ENCODE measurements at places on chromosomes 2 and 18.

DNA sequence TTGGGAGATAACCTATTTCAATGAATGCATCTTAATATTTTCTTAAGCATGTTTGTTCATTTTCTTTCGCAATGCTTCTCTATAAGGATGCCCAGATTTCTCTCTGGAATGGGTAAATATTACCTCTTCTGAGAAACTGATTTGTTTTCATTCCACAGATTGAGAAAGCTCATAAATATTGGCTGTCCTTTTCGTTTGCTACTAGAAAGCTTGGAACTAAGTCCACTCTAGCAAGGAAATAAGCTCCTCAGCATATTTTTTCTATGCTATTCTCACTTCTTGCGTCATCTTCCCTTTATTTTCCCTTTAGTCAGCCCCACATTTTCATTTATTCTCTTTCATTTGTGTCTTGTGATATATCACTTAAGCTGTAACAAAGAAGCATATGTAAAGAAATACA is 76.3 kb downstream of the ANTXR1 start:
- no peak for DNase-seq

DNA sequence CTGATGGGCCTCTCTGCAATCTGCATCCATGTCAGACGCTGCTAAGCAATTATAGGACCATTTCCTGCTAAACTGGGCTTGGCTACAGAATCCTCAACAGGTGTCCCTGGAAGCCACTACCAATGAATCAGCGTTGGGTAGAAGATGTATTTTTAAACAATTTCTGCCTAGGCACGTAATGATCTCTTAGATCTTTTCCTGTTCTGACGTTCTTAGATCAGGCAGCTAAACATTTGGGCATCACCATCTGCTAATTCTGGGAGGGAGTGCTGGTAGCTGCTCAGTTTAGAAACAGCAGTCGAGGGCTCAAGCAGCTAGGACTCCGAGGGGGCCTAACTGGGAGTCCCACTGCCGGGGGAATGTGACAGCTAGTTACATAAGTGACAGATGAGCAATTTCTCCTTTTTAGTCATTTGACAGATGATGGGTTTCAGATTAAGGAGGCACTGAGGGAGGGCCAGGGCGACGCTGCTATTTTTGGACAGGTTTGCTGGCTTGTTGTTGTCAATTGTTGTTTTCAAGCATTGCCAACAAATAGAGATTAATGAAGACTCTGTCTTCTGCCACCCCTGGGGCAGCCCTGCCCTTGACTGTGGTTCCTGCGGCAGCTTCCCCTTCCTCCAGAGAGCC is 92.7 kb downstream of the MRO start:
- DNase-seq: no peak

GRCh38 chr2:133484784-133485183 is 83.5 kb downstream of the NCKAP5 start:
- no peak for DNase-seq

DNA sequence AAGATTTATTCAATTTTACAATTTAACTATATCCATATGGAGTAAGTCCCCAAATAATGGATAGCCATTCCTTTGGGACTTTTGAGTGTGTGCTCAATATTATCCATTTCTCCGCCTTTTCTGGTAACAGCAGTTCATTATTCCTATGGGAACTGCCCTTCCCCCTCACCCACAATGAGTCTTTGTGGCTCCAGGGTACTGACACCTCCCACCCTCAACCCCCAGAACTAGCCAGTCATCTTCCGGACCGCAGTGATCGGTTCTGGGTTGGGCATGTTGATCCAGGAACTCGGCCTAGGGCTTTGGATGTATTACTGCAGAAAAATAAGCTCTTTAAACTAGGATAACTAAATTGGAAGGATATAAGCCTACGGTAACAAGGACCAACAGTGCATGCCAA is 45.4 kb upstream of the CCDC150 start:
- DNase-seq: no peak

DNA sequence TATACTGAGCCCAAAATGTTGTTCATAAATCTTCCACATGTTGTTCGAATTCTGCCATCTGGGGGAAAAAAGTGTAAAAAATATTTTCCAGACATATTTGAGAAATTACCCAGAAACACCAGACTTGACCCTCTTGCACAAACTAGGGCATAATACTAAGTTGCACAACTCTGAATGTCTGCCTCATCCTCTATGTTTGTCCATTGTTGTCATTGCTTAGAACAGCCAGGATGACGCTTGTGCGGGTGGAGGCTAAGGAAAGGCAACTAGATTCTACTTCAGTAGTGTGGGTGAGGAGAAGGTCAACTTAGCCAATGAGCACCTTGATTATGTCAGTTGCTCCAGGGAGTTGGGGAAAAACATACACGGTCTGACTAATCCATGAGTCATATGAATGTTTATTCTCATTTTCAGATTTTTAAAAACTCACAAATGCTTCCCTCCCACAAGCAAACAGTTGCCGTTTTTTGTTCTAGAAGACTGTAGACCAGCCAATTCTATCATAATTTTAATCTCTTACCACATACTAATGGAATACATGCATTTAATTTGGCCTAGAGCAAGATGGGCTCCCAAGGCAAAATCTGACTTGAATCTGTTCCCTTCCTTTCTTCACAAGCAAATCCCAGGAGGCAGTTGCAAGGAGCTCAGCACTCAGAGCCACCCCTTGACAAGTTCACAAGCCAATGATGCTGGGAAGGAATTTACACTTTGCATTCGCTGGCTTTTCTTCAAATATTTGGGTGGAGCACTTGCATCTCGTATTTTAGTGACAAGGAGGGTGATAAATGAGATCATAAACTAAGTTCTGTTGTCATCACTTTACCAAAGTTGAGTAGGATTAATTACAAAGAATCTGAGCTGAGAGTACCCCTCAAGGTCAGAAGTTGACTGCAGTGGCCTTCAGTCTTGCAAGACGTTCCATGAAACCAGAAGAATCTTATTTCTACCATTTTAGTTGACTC is 163.2 kb upstream of the TWIST2 start:
- DNase-seq: no peak

- no peak for DNase-seq
These were observed 88.7 kb downstream of the FMNL2 start for GRCh38 chr2:152423684-152424083.

GRCh38 chr2:186009341-186009740 is 270.7 kb downstream of the FSIP2 start:
- DNase-seq: no peak

DNA sequence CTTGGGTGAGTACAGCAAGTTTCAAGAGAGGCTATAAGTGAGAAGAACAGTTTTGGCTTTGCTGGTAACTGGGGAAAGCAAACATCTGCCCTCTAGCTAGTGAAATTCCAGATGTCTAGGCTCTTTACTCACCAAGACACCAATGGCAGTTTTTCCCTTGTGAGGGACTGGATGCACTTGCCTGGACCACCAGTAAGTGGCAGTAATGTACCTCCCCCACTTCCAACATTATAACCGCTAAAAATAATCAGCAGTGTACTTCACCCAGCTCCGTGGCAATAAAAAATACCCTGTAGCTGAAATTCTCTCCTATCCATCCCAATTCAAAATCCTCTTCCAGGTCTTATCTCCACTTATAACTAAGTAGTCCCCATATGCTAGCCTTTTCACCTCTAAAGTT is 383.9 kb downstream of the ARHGAP15 start:
- no peak for DNase-seq

- DNase-seq: no peak
These were observed 169.2 kb downstream of the ZFP36L2 start for GRCh38 chr2:43057026-43057741.

- DNase-seq: no peak
These were observed 71.3 kb upstream of the ZNF532 start for GRCh38 chr18:58793361-58793760.

DNA sequence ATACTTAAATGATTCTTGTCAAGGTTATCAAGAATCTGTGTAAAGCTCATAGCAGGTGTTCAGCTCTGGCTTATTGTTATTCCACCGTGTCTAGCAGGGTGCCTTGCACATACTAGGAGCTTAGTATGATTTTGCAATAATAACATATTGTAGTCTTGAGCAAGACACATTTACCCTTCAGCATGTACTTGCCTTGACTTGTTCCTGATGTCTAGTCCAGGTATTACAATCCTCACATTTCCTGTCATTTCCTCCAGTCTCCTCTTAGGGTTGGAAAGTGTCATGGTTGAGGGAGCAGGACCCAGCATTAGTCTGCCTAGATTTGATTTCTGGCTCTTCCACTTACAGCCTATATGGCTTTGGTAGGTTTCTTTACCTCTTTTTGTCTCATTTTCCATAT is 246.1 kb downstream of the RAD51AP2 start:
- DNase-seq: no peak

DNA sequence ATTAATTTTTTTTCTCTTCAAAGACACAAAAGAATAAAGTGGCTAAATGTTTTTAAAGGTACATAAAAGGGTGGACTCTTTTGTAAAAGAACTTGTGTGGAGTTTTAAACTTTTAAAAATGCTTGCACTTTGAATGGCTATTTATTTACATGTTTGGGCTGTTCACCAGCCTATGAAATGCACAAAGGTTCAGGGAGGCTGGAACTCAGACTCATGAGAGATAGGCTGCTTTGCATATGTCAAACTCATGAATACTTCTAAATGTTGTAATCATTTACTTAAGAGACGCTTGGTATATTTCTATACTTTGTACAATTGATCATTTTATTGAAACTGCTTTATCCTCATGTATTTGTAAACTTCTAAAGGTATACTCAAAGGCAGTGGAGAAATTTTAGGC is 79.9 kb downstream of the ZEB2 start:
- no peak for DNase-seq

GRCh38 chr2:119853777-119854399 is 94.2 kb downstream of the PTPN4 start:
- DNase-seq: no peak

GRCh38 chr2:189254268-189254883 is 74.8 kb upstream of the COL5A2 start:
- DNase-seq: no peak

DNA sequence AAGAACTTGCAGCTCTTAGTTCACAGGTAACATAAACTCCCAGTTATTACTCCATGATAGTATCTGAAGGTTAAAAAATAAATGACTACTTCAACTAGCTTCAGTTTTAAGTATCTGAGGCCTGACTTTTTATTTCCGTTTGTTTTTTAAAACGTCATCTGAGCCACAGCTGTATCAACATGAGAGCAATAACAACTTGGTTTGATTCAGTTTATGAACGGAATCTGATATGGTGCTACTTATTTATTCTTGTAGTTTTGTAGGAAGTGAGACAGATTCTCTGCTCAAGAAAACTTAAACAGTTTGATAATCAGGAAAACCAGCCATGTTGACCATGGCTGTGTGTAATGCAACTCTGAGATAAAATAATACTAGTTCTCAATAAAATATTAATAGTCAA is 34.9 kb downstream of the NAB1 start:
- no peak for DNase-seq

DNA sequence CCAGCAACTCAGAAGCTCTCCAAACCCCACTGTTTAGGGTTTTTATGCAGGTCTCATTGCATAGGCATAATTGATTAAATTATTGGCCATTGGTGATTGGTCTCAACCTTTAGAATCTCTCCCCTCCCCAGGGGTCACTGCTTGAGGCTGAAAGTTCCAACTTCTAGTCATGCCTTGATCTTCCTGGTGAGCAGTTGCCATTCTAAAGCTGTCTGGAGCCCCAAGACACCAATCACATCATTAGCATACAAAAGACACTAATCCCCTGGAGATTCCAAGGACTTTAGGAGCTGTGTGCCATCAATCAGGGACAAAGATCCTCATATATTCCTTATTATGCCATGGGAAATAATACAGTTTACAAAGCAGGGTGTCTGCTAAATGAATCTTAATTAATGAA is 863.4 kb upstream of the KLHL29 start:
- DNase-seq: no peak

- no peak for DNase-seq
These were observed 6.7 kb downstream of the CWC22 start for GRCh38 chr2:180000434-180000833.

DNA sequence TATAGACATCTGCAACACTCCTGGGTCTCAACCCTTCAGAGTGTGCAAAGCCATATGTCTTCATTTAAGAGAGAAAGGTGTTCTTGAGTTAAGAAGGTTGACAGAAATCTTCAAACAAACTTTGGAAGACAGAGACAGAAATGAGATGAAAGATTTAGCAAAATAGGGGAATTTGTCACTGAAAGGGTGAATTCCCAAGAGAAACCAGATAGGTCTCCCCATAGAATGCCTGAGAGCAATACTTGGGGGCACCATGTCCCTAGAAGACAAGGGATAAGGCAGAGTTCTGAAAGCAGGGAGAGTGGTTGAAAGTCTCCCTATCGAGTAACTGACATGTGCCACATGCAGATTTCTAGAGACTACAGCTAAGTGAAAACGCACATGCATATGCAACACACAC is 50.0 kb downstream of the AP1S3 start:
- DNase-seq: no peak

GRCh38 chr2:47528874-47529273 is 125.9 kb downstream of the MSH2 start:
- DNase-seq: no peak

- no peak for DNase-seq
These were observed 215.6 kb upstream of the TNP1 start for GRCh38 chr2:217075268-217076057.
